EH (cell line): ENCODE measurements at places on chromosomes 2 and 18.

DNA sequence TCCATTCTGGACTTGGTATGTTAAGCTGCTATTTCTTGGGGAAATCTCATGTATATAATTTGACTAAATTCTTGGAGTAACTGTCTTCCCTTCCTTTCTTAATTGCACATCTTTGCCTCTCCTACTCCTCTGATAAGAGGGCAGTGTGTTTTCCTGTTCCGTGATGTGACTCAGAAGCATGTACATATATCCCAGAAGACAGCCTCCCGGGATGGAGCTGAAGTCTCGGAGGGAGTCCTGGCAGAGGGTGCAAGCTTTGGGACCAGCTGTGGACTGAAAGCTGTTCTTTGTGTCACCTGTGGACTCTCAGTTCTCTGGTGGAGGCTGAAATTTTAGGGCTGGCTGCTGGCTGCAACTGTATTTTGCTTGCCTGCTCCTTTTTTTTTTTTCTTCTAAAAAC, 54.7 kb upstream of the MGAT5 start:
- peak; percentile 29 for DNase-seq

- DNase-seq, result peak; percentile 91
Measured at GRCh38 chr2:172442072-172442895, 14.9 kb downstream of the ITGA6 start.

DNA sequence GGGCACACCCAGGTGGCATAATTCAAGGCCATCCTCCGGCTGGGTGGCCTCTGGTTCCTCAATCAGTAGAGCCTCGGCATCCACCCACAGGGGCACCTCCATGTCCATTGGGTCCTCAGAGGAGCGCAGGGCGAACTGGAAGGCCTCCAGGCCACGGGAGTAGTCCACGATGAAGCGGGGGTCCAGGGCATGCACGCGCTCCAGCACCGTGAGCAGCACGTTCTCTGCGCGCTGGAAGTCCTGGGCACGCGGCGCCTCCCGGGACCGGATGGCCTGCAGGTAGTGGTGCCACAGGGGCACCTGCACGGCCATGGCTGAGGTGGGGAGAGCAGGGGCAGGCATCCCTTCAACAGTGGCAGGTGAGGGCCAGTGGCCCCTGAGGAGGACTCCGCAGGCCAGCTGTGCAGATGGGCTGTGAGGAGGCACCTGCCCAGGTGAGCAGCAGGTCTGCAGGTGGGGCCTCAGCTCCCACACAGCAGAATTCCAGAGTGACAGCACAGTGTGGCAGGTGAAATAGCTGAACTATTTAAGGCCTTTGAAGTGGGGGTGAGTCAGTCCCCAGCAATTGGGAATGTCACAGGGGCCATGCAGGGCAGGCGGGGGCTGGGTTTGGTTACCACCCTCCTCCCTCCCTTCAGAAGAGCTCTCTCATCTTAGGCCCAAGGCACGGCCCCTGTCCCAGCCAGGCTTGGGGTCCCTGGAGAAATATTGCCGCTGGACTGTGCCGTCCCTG, at the start of gene MAB21L4:
TSS of gene MAB21L4 (minus strand) at position 501 of the 733 bp plus-strand sequence. CDS start at position 342, 159 bp downstream.
- no peak for DNase-seq

DNA sequence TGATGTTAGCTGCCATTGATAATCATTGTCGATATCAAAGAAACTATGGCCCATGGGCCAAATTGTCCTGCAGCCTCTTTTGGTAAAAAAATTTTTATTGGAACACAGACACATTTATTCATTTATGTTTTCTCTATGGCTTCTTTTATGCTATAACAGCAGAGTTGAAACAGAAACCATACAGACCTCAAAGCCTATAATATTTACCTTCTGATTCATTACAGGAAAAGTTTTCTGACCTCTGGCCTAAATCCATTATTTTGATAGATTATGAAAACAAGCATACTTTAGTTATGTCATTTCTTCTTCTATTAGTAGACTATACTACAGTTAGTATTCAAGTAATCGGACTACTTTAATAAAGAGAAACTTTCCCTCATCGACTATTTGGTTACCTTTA, 349.7 kb upstream of the GALNT5 start:
- no peak for DNase-seq

- DNase-seq, result peak; percentile 56
Measured at GRCh38 chr2:105644174-105644980, 100.3 kb upstream of the NCK2 start.

GRCh38 chr2:148874868-148875341, at the start of gene KIF5C:
KIF5C (plus strand) TSS chr2:148875227; CDS start chr2:148875618, 391 bp downstream.
- peak; percentile 81 for DNase-seq

GRCh38 chr2:42809131-42809818, 16.9 kb upstream of the HAAO start:
- DNase-seq, result no peak

DNA sequence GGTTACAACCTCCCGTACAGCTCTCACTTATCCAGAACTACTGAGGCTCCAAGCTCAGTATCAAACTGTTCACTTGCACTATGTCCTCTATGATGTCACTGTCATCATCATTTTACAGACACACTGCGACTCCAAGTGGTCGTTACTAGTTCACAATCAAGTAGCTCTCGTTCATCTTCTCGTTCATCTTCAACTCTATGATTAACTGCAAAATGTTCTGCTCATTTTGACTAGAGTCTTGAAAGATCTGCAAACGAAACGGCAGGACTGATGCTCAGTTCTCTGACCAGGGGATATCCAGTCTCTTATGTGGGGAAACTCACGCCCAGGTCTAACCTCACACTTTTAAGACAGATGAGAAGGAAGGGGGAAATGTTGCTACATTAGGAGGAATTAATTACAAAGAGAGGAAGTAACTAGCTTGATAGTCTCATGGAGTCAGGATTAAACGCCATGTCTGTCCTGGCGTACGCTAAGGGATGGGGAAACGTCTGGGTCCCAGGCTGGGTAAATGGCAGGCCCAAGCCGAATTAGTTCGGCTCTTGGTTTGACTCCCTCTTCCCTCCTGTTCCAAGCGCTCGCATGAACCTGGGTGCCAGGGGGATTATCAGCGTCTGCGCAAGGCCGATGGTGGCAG, 794 bp upstream of the CHCHD5 start:
- peak; percentile 9 for DNase-seq

GRCh38 chr2:127653421-127654083, 7.6 kb downstream of the GPR17 start:
- no peak for DNase-seq

- DNase-seq, result no peak
Measured at GRCh38 chr2:6945087-6945813, 28.0 kb downstream of the RNF144A start.

DNA sequence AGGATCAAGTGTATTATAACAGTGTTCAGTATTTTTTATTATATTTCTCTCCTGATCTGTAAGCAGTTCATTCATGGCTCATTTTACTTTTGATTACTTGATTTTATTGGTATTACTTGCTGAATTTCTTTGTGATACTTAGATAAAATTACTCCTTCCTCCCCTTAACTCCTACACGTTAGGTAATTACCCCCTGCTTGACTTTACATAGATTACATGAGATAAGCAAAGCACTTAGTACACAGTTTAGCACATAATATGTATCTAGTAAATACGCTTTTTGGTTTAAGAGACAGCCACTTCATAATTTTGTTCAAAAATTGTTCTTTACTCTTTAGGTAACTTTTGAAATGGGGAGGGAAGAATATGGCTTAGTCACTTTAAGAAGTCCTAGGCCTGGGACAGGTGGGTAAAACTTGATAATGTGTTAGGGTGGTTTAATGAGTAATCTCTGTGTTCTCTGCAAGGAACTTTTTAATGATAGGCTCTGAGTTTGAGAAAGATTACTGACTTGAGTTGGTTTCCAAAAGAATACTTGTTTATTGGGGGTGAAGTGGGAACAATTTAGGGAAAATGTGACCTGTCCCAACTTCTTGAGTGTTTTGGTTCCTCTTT, 80.9 kb downstream of the NCOA1 start:
- no peak for DNase-seq
